ENCODE measurements at places on chromosomes 7 and 10.

DNA sequence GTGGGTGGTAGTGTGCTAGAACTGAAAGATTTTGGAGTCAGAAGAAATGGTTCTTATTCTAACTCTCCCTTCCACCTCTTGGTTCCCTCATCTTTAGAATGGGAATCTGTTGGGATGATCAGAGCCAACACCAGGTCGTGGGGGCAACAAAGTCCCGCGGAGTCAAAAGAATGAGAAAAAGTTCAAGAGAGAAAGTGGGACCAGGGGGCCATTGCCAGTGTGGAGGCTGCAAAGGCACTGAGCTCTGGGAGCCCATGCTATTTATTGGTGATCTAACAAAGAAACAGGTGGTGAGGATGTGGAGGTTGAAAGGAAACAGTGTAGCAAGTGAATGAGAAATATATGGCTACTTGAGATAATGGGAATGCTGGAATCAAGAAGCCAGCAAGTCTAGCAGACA is 29.4 kb downstream of the AGAP4 start:
- no peak for DNase-seq

DNA sequence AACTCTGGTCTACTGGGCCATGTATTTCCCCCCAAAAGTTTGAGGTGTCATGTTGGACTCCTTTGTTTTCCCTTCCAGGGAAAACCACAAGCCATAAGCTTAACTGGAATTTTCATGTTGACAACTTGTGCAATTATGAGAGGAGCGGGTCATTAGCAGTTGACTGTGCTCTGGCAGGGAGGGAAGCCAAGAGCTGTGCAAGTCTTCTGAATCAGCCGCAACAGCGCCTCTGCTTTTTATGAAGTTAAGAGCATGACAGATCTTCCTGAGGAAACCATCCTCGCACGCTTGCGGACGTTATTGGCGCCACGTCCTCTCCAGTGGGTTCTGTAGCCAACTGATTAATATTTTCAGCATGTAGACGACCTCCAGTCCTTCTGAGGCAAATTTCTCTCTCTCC is 148.7 kb upstream of the MKI67 start:
- no peak for DNase-seq

DNA sequence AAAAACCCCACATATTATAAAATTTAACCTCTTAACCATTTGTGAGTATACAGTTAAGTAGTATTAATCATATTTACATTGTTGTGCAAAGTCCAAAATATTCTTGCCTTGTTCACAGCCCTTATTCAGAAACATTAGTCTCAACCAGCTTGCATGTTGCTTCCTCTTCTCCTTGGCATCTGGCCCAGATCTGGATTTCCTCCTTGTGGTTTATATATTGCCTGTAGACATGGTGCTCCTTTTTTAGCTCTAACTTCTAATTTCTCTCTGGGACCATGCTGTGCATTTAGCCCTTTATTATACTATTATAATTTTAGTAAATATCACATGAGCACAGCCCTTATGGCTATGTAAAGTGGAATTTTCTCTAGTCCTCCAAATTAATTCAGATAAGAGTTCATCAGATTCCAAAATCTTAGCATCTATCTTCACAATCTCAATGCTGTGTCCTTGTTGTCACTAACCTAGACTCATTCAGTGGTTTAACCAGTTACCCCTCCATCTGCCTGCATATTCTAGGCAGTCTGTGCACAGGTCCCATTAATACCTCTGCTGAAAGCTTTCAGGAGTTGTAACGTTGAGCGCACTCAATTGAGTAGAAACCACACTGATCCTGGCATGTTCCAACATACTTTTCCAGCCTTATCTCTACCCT is 7.9 kb downstream of the CPED1 start:
- no peak for DNase-seq

DNA sequence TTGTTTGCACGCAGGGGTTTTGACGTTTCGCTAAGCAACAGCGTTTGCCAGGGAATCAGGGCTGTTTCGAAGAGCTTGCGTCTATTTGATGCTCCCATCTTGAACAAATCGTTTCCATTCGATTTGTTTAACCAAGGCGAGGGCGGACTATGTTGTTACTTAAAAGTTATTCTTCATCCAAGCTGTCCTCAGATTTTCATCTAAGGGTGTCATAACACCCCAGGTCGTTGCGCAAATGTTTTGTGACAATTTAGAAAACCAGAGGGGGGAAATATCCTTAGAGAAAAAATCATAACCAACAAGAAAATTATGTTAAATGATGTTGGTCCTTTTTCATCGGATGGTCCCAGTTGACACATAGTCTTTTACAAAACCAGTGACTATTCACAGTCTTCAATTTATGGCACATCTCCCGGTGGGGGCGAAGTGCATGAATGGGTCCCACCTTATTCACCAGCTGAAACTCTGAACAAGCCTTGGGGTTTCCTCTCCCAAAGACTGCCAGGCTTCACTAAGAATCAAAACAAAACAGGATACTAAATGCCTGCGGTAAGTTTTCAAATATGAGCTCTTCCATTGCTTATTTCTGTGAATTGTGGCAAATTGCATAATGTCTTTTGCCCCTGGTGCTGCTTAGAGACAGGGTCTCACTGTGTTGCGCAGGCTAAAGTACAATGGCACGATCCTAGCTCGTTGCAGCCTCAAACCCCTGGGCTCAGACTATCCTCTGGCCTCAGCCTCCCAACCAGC is 109.9 kb downstream of the REEP3 start:
- DNase-seq, result no peak

DNA sequence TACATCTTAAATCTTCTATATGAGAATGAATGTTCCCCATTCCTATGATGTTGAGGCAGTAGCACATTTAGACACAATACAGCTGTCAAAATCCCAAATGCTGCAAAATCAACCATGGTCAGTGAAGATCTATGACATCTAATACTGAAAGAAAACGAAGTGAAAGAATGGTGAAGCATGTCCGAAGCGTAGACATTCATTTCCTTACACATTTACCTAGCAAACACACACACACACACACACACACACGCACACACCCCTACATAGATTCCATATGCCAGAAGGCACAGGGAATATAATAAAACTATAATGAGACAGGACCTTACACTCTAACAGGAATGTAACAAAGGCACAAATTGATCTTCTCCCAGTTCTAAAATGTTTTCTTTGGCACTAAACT is 32.5 kb downstream of the CCDC6 start:
- no peak for DNase-seq

GRCh38 chr7:83946801-83947200 is 247.8 kb downstream of the SEMA3A start:
- no peak for DNase-seq

- DNase-seq, result no peak
Observed at GRCh38 chr10:17066000-17066399, 63.6 kb downstream of the CUBN start.

DNA sequence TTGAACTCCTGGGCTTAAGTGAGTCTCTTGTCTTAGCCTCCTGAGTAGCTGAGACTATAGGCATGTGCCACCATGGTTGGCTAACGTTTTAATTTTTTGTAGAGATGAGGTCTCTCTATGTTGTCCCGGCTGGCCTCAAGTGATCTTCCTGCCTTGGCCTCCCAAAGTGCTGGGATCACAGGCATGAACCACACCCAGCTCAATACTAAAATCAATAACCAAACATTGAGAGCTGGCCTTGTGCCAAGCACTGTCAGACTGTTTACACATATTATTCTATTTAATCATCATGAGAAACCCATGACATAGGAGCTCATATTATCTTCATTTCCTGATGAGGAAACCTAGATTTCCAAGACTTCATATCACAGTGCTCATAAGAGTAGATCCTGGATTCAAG is 251.2 kb downstream of the BAMBI start:
- no peak for DNase-seq

DNA sequence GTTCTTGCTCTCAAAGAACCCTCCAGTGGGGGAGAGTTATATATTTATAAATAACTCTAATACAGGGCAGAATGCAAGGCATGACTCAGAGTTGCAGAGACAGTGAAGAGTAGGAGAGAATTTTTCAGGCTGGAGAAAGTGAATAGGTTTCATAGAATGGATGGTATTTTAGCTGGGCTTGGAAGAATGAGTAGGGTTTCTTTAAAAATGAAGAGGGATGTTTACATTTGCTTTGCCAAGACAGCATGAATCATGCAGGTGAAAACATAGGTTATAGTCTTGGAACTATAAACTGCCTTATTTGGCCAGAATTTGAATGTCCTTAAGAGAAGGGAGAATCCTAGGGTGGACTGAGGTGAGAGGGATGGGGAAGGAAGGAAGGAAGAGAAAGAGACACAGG is 124.8 kb downstream of the CPED1 start:
- no peak for DNase-seq

- no peak for DNase-seq
Observed at GRCh38 chr10:113278221-113278620, 274.6 kb upstream of the HABP2 start.

DNA sequence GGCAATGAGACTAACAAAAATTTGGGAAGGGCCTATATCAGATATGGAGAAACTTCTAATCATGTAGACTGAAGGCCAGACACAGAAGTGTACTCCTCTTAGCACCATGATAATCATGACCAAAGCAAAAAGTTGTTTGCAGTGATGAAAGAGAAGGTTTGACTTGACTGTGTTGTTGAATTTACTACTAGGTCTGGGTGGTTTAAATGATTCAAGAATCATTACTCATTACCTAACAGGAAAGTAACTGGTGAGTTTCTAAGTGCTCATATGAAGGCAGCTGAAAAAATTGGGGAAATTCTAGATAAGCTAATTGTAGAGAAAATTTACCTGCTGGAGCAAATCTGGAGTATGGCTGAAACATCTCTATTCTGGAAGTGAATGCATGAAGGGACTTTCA is 451.5 kb upstream of the SORCS1 start:
- no peak for DNase-seq

DNA sequence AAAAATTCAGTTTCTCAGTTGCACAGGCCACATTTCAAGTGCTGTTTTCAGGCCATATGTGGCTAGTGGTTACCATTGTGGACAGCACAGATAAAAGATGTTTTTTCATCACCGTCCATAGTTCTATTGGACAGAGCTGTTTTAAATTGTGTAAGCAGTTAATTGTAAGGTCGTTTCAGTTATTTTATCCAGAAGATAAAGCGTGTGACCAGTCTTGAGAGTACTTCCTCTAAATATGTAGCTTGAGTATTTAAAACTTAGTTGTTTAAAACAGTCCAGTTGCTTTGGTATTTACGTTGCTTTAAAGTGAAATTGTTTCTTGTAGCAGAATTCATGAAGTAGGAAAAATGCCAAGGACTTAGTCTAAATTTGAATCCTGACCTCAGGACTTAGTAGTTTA is 66.9 kb downstream of the ZNRF2 start:
- DNase-seq, result no peak

- no peak for DNase-seq
Observed at GRCh38 chr10:91420868-91421267, 10.7 kb downstream of the HECTD2 start.

DNA sequence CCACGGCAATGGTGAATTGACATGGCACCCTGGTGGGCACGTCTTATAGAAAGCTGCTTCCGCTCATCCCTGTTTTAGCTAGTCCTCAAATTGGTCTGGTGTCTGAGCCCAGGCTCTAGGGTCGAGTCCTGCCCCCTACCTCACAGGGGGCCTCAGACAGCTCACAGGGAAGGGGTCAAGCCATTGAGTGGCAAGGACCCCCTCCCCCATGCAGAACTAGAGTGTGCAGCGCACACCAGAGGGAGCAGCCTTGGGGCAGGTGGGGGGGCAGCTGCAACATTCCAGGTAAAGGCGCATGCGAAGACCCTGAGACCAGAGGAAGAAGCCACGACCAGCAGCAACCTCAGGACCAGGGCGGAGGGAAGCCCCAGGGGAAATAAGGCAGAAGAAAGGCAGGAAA is 240.4 kb upstream of the PPP2R2D start:
- DNase-seq, result no peak

GRCh38 chr7:46290374-46291049 is 369.4 kb upstream of the IGFBP3 start:
- no peak for DNase-seq

GRCh38 chr7:70317356-70317755 is 719.1 kb downstream of the AUTS2 start:
- no peak for DNase-seq

Data from ELF-1 (cell line).